ENCODE measurements at places on chromosomes 7 and 10. TPM values are rescaled to one million over a fixed set of nuclear protein-coding genes. Genes with fewer than 3 reads are reported as not detected.

- no peak for DNase-seq
These were observed 145.1 kb downstream of the JMJD1C start for GRCh38 chr10:63320683-63321082.

Gene CTTNBP2
- 3.2 TPM for total RNA-seq

DNA sequence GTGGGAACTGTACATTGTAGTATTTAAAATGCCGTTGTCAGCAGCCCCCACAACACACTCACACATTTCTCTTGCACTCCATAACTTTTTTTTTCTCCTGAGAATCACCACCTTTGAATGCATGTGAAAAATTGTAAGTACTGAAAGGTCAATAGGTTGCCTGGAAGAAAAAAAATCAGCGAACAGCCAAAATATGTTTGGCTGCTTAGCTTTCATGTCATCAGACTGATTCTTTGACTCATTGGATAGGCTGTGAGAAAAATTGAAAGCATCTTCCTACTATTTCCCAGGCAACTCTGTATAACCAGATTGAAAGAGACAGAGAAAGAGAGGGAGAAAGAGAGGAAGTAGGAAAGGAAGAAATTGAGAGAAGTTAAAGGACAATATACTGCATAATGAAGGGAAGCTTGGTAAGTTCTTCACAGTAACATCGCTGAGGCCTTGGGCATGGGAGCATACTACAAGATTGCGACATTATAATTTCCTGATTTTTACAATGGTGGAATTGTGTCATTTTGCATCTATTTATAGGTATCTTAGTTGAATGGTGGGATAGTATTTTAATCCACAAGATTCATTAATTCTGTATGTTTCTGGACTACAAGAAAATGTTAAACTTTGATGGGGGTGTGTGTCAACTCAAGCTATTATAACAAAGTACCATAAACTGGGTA is 249.3 kb upstream of the KCND2 start:
- peak; percentile 86 for DNase-seq

GRCh38 chr10:32140403-32140802 is 84.2 kb upstream of the KIF5B start:
- no peak for DNase-seq

Gene ASB10
- not detected for total RNA-seq

Gene MACROH2A2
- 3.9 TPM for total RNA-seq

Gene DENND2A
- total RNA-seq = 26.7 TPM

DNA sequence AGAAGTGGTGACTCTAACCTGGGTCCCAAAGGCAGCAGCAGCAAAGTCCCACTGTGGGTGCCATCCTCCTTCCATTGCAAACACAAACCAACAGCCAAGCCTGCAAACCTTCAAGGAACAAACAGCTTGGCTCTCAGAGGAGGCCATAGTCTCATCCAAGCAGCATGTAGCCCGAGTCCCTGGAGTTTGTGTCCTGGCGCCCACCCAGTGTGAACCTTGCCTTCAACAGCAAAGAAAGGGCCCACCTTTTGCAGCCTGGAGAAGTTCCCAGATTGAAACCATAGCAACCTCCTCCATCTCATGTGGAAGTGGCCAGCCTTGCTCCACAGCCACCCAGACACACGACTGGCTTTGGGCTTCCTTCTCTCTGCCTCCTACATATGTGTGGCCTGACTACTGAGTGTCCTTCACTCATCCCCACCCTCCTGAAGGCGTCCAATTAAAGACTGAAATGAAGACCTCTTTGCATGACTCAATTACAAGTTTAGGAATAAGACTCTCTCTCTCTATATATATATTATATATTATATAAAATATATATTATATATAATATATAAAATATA is 106.1 kb downstream of the C10orf90 start:
- no peak for DNase-seq

Gene KIAA1549
- total RNA-seq = 2.6 TPM

Gene ADRB1
- total RNA-seq = not detected

- DNase-seq = no peak
These were observed 25.5 kb upstream of the AMZ1 start for GRCh38 chr7:2662273-2663120.

- DNase-seq = no peak
These were observed 8.9 kb upstream of the KCNK18 start for GRCh38 chr10:117188371-117188770.

DNA sequence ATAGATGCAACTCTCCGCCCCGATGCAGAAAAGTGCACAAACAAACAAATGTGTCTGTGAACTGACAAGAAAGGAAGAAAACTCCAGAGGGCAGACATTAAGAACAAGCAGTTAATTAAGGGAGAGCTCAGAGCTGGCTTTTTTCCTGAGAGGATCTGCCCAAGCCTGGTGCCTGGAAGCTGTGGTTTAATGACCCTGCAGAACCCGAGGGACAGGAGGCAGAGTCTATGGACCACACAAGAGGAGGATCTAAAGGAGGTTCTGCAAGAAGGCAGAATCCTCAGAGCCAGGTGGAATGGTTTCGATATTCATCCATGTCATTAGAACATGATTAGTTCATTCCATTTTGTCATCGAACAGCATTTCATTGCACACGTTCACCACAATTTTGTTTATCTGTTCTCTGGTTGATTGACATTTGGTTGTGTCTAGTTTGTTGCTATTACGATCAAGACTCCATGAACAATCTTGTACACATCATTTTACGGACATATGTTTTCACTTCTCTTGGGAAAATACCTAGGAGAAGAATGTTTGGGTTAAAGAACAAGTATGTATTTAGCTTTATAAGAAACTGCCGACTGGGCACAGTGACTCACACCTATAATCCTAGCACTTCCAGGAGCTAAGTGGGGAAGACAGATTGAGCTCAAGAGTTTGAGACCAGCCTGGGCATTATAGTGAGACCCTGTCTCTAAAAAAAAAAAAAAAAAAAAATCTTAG is 560.2 kb downstream of the CALN1 start:
- no peak for DNase-seq

- DNase-seq = no peak
These were observed 84.9 kb downstream of the C10orf105 start for GRCh38 chr10:71634531-71635164.

DNA sequence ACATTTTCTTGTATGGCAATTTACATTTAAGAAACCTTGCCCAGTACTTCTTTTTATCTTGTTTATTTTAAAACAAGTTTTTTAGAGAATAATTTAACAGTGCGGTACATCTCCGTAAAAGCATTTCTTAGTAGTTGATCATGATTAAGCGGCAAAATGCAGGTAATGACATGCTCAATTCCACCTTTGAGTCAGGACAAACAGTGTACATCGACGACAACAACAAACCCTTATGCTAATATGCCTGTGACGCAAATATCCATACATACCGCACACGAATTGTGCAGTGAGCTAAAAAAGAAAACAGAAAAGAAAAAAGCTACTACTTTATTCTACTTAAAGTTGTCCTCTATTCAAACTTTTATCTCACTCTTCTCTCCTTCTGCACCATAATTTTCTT is 1.9 kb downstream of the MAGI2 start:
- no peak for DNase-seq

GRCh38 chr10:4947635-4948596 is 15.3 kb upstream of the AKR1C1 start:
- DNase-seq = peak; percentile 97

GRCh38 chr10:130191380-130191779 is 55.2 kb downstream of the GLRX3 start:
- DNase-seq = no peak

Gene C10orf62
- total RNA-seq = not detected

DNA sequence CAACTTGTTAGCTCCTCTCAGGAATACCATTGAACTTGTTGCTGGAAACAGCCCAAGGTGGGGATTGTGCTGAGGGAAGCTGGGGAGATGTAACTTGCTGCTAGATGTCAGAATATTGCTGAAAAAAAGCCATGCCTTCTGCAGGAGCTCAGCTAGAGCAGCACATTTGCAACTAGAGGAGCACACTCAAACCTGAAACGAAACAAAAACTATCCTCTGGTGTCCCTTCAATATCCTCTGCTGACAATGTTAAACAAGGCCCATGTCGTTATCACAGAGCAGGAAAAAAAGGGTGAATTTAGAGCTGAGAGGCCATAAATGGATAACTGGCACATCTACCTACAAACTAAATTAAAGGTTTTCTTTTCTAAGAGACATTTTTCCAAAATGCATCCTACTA is 53.7 kb upstream of the MACC1 start:
- DNase-seq = peak; percentile 3

GRCh38 chr10:88557256-88557655 is 25.9 kb downstream of the RNLS start:
- no peak for DNase-seq

GRCh38 chr7:94301024-94301586 is 93.6 kb upstream of the COL1A2 start:
- DNase-seq = peak; percentile 96

Gene RASA4B
- 2.3 TPM for total RNA-seq

GRCh38 chr7:146146831-146147486 is 30.4 kb downstream of the CNTNAP2 start:
- no peak for DNase-seq

DNA sequence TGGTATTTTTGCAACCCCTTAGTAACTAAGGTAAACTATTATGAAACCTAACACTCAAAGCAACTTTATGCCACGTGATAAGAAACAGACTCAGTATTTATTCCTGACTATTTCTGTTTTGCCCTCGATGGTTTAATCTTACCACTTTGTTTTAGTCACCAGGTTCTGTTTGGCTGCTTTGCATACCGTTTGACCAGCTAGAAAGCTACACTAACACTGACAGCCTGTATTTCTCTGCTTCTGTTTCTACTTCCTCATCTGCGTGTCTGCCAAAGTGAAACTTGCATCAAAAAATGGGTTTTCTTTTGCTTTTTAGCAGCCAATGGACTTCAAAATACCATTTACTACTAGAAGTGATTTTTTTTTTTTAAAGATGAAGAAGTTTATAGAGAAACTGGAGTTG is 802.5 kb downstream of the GRM8 start:
- no peak for DNase-seq

DNA sequence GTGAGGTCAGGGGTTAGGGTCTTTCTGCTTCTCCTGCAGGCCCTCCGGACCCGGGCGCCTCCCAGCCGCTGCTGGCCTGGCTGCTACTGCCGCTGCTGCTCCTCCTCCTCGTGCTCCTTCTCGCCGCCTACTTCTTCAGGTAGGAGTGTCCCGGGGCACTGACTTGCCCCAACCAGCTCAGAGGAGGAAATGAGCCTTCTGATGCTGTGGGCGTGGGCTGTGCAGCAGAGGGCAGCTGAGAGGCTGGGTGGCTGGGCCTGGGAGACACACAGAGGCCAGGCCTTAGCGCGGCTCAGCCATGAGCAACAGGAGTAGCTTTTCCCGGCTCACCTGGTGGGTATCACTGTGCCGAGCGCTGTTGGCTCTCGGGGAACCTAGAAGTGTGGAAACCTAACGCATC is 78.9 kb downstream of the MKI67 start:
- peak; percentile 28 for DNase-seq

DNA sequence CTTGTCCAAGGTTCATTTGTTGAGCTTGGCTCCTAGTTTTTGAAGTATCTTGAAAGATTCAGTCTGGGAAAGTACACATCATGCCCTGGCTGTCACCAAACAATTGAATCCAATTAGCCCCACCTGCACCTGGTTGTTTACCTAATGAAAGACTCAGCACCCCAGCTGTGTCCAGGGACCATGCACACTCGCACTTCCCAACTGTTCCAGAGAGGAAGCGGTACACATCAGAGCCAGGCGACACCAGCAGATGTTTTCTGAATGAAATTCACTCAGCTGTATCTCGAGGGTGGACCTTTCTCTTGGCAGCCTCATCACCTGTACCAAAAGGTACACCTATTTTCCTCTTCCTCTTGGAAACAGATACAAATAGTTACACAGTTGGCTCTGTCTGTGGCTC is 216.4 kb upstream of the LRGUK start:
- DNase-seq = no peak

- peak; percentile 13 for DNase-seq
These were observed at the start of gene ELAPOR2 for GRCh38 chr7:87059525-87060287. TSS of gene ELAPOR2 (minus strand) at chr7:87059654. CDS start at chr7:87059513, 141 bp downstream.

Gene EZH2
- total RNA-seq = 10.6 TPM

- DNase-seq = no peak
These were observed 10.4 kb upstream of the ZNF485 start for GRCh38 chr10:43595739-43596298.

DNA sequence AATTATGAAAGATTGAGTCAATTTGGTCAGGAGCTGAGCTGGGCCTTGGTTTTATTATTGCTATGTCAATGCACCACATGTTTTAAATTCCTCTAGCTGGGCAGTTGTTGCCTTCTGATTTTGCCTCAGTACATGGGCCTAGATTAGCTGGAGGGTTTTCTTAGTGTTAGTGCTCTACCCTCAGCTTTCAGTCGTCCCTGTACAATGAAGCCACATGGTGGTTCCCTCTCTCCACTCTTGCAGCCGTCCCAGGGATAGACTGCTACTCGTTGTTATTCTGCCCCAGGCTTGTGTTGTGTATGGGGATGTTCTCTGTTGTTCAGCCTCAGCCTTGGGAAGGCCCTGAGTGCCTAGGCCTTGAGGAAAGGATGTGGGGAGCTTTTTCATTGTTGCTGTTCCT is 37.0 kb downstream of the NHLRC2 start:
- DNase-seq = no peak

- DNase-seq = no peak
These were observed 84.5 kb downstream of the DGKB start for GRCh38 chr7:14817829-14818614.

DNA sequence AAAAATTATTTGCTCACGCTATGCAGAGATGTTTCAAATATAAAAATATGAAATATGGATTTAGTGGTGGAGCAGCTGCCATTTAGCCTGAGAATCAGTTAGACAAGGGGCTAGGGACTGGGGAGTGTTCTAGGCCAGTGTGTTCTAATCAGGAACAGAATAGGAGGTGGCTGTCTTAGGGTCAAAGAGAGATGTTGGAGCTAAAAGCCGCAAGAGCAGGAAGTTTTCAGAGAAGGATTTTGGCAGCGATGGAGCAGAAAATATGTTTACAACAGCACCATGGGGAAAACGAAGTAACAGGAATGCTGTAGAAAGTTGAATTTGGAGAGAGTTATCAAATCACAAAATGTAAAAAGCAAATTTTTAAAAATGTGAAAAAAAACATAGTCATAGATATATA is 314.0 kb upstream of the SEMA3A start:
- DNase-seq = no peak

DNA sequence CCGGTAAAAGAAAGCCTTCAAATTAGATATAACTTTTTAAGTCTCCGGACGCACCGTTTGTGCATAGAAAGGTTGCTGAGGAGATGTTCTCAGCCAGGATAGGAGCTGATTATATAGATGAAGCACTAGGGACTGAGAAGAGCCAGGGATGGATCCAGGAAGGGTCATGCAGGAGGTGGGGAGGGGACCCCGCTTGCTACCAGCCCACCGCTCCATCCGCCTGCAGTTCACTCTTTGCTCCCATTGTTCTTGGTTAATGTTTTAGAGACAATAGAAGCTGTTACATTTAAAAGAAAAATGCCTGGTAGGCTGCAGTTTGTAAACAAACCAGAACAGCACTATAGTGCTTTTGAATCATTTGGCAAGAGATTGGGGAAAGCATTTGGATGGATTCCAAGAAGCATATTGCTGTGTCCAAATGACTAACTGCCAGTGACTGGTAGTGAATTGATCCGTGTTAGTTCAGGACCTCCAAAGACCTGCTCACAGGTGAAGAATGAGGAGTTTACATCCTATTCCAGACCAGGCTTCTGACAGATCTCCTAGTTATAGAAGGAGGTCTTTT is 175.9 kb upstream of the TAC1 start:
- no peak for DNase-seq

Measured in fibroblast of villous mesenchyme (primary cell).